ENCODE measurements at places on chromosomes 6 and 20.

DNA sequence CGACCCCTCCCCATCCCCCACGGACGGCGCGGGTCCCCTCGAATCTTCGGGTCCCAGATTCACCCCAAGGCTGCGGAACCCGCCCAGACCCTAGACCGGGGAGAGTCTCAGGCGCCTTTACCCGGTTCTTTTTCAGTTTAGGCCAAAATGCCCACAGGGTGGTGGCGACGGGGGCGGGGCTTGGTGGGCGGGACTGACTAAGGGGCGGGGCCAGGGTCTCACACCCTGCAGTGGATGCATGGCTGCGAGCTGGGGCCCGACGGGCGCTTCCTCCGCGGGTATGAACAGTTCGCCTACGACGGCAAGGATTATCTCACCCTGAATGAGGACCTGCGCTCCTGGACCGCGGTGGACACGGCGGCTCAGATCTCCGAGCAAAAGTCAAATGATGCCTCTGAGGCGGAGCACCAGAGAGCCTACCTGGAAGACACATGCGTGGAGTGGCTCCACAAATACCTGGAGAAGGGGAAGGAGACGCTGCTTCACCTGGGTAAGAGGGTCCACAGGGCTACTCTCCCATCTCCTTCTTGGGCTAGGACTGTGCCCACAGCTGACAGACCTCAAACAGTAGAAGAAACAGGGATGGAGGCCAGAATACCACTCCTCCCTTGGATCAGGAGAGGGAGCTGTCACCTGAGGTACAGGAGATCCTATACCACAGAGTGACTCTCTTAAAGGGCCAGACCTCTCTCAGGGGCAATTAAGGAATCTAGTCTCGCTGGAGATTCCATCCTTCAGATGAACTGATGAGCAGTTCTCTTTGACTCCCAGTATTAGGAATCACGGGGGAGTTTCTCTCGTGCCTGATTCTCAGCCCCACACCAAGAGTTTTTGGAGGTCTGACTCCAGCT, 942 bp downstream of the HLA-E start:
- peak; percentile 58 for DNase-seq

DNA sequence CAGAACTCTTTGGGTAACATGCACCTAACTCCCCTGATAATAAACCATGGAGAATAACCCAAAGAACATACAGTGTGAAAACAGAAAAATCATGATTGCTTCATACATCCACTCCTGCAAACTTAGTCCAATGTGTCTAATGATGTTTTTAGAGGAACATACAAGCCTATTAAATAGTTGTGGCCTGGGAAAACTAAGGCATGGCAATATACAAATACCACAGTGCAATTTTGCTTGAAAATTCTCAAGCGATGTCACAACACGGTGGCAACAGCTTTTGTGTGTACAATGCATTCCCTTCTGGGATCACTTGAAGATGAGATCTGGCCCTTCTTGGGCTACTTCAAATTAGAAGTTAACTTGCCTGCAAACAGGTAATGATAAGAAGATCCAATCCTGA, 16.7 kb downstream of the MAP3K5 start:
- DNase-seq, result peak; percentile 39

DNA sequence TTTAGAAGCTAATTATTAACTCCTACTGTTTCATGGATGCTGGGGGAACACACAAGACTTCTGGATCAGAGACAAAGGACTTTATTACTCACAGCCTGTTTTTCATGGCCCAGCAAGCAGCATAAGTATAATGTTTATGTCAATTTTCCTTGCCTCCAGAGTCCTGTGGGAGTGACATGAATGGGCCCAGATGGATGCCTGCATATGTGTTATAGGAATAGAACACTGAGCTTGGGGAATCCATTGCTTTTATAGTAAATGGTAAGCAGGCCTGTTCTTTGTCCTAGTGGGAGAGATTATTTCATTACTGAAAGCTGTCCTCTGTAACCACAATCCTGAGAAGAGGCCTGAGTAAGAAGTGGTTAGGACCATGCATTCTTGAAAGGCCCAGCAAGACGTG, 25.6 kb downstream of the BLTP3A start:
- no peak for DNase-seq

DNA sequence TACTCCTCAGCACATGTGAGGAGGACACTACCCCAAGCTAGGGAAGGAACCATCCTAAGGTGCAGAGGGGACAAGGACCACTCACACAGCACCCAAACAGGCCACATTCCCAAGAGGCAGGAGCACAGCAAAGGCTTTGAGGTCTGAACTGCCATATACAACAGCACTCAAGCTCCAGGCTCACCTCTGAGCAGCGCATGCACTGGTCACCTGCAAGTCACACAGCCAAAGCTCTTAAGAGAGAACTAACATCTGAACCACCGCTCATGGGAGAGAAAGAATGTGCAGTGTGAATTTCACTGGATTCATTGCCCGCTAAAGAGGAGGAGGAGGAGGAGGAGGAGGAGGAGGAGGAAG, 31.0 kb downstream of the NPEPL1 start:
- no peak for DNase-seq

DNA sequence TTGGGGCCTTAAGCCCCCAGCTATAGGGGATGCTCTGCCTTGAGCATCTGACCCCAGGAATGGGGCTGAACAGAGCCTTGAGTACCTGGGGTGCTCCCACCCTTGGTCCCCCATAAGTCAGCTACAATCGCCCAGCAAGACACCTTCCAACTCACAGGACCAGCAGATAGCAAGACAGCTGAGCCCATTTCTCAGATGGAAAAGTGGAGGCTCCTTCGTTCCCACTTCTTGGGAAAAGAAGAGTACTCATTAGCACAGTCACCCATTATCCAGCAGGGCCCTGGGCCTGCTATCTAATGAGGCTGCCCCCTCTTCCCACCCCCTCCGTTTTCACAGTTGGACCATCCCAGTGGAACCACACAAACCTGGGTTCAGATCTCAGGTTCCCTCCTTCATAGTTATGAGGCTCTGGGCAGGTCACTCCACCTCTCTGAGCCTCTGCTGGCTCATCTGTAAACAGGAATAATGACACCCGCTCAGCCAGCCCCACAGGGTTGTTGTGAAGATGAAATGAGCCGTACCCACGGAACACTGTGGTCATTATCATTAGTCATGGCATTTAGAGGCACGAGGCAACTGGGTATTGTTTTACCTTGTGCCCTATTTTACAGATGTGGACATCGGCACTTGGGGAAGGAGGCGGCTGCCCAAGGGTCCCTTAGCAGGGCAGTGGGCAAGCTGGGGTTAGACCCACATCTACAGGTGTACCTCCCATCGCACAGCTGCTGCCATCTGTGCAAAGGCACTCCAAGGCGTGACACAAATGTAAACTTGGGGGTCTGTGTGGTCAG, 4.5 kb downstream of the LPIN3 start:
- DNase-seq, result no peak

- DNase-seq, result peak; percentile 42
Measured at GRCh38 chr20:3158968-3159431, 665 bp downstream of the FASTKD5 start.

GRCh38 chr20:49557449-49557848, 10.5 kb downstream of the PTGIS start:
- DNase-seq, result no peak

DNA sequence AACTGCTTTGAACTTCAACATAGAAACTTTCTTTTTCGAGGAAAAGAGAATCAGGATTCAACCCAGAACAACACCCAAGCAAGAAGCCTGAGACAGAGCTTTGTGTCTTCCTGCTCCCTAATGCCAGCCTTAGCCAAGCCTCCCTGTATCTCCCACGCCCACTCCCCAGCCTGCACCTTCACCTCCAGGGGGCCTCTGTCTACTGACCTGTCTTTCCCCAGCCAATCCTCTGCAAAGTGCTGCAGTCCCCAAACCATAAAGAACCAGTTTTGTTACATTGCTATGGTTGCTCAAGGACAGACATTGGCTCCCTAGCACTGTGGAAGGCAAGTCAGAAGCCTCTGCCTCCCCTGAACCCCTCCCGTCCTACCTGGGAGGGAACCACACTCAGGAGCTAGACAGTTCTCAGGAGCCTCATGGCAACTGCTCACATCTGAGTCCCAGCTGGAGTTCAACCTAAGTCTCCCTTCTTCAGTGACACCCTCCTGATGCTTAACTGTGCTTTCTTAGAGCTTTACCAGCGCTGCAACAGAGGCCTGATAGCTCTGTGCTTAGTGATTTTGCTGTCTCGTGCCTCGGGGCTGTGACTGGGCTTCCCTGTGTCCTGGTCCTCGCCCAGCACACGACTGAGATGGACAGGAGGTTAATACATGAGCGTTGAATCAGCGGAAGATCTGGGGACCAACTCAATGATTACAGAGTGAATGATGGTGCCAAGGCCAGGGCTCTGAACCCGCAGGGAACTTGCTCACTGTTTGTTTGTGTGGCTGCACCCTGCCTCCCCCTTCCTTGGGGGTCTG, 101.5 kb upstream of the DUSP22 start:
- DNase-seq, result no peak

- peak; percentile 93 for DNase-seq
Measured at GRCh38 chr20:57709823-57710799, at the start of gene PMEPA1. Gene PMEPA1, minus strand, starts transcription at chr20:57710015. Its CDS starts 433 bp downstream, at chr20:57709582.

- DNase-seq, result peak; percentile 50
Measured at GRCh38 chr20:38730989-38731737, 6.9 kb downstream of the SLC32A1 start.

- peak; percentile 83 for DNase-seq
Measured at GRCh38 chr6:291697-292505, at the start of gene DUSP22. Gene DUSP22, plus strand, starts transcription at chr6:292487. Its CDS starts 53 bp downstream, at chr6:292540.

- no peak for DNase-seq
Measured at GRCh38 chr6:148309301-148309700, 33.3 kb upstream of the SASH1 start.

DNA sequence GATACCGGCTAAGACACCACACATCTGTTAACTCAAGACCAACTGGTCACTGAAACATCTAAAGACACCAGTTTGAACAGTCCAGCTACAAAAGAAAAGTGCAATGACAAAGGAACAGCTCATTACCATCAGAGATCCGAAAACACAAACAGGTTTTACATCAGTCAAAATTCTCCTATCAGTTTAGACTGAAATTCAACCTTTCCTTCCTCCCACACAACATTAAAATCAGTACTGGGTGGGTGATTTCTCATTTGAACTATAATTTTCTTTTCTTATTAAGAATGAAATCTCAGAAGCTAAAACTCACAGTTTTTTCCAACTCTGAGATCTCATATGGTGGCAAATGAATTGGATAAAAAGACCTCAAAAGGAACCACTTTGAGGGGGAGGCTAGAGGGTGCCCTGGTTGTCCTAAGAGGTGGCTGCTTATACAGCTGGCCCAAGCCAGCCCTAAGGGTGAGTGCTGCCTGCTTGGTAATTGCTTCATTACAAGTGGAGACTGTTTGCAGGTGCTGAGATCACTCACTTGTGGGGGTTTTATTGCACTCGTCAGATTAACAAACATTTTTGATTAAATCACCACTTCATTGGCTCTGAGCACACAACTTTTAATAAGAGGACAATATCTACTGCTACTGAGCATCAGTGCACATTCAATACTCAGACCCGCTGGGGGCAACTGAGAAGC, 4.3 kb downstream of the CCDC167 start:
- no peak for DNase-seq

DNA sequence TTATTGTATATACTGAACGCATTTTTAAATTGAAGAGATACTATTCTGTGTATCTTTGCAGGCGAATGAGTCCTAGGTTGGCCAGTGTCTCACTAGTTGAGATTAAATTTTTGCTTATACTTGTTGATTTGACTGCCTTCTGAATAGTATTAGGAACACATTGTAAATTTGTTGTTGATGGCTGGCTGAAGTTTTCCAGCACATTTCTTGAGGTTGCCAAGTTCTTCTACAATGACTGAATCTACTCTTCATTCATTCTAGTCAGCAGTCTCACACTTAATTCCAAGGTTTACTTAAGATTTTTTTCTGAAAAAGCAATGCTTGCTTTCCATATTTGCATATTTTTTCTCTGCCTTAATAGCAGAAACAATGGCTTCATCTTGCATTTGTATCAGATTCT, 151.7 kb downstream of the ZFAND3 start:
- DNase-seq, result peak; percentile 67

DNA sequence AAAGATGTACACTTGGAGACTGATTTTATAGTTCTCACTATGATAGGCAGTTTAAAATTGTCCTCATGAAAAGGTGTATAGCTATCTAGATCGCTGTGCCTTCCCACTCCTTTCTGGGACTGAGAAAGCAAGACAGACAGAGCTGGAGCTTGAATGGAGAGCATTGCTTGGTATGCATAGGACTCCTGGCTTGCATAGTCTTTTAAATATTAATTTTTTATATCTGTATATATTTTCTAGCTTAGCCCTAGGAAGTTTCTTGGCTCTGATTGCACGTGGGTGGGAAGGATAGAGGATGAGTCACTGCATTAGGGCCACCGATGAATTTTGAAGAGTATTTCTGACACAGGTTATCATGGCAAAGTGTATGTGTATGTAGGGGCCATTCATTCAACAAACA, 150.0 kb upstream of the SPACA1 start:
- DNase-seq, result peak; percentile 17

DNA sequence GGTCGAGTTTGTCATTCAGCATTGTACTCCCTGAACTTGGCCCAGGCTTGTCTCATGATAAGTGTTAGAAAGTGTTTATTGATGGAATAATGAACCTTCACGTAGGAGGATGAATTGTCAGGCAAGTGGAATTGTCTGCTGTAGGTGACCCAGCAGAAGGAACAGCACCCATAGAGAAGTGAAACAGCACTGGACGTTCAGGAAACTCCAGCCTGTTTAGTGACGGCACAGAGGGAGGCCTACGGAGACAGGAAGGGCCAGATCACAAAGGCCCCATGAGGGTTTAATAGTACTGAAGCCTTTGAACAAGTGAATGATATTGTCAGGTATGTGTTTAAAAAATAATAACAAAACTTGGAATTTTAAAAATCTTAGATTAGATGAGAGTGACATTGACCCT, 2.9 kb downstream of the STX11 start:
- no peak for DNase-seq

DNA sequence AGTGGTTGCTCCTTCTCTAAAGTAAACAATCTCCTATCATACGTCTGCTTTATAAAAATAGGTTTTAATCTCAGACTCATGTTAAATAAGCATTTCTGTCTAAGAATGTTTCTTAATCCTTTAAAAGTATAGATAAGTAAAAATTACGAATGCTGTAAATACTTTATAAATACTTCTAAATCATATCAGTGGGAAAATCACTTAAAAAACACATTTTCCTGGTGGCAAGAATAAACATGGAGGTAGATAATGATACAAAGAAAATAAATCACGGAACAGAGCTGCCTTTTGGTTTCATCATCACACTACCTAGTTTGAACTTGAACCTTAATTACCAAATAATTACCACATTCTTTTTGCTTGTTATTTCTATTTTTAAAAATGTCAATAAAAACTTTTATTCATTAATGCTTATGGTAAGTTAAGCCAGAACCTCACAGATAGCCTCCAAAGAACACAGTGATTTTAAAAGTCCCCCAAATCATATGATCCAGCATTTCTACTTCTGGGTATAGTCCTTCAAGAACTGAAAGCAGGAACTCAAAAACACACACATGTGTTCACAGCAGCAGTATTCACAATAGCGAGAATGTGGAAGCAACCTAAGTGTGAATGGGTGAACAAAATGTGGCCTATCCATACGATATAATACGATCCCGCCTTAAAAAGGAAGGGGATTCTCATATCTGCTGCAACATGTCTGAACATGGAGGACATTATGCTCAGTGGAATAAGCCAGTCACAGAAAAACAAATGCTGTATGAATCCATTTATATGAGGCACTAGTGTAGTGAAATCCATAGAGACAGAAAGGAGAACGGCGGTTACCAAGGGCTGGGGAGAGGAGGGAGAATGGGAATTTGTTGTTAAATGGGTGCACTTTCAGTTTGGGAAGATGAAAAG, 72.4 kb downstream of the SLC22A23 start:
- DNase-seq, result no peak
